Suprapubic skin (tissue), 4 donors: ENCODE measurements at places on chromosomes 13 and 19. TPM values are rescaled to one million over a fixed set of nuclear protein-coding genes. Genes with fewer than 3 reads are reported as not detected.

GRCh38 chr19:43651758-43652545, 12.3 kb upstream of the CADM4 start:
- no peak for DNase-seq

GRCh38 chr19:18263324-18264136, 10.7 kb downstream of the IQCN start:
- no peak for DNase-seq

CEACAM4 gene
- total RNA-seq: not detected

CYP4F2 gene
- total RNA-seq: 2.1 TPM
